ENCODE measurements at places on chromosomes 12 and 14.
A peak's percentile ranks its signal among the peaks of the same experiment; 100 is the strongest.

GRCh38 chr12:32501835-32502333, 102.5 kb downstream of the FGD4 start:
- DNase-seq: no peak

GRCh38 chr14:53683229-53683628, 273.4 kb downstream of the BMP4 start:
- DNase-seq: no peak

DNA sequence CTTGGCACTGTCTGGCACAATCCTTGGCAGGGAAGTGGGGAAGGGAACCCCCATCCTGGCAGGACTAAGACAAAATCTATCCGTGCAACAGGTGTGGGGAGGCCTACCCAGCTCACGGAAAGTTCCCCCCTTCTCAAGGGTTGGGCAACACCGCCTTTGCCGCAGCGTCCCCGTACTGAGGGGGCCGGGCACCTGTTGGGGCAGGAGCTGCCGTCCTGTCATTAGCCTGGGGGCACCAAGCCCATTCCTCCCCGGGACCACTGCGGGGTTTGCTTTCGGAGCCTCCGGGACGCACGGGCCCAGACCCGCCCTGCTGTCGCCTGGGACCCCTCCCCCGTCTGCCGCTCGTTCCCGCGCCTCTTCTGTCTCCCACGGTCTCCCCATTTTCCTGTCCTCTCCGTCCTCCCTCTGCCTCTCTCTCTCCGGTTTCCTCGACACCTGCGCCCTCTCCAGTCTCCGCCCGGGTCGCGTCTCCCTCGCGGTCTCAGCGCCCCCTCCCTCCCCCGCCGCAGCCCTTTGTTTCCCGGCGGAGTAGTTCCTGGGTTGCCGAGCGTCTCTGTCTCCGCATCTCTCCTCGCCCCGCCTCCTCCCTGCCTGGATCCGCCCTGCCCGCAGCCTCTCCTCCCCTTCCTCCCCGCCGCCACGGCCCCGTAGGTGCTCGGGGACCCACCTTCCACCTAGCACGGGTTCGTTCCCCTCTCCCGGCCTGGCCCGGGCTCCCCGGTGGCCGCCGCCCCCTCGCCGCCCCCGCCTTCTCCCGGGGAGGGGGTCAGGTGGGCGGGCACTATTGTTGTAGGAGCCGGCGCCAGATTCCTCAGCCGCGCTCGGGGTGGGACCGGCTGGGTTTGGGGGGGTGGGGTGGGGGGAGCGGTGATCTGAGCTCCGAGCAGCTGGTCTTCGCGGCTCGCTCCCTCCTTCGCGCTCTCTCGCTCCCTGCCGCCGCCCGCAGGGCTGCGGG, at the start of gene CACNB3:
CACNB3 (plus strand) TSS at position 624 of the 958 bp plus-strand sequence. CDS start 434 bp downstream, outside the sequence.
- DNase-seq: peak; percentile 64

DNA sequence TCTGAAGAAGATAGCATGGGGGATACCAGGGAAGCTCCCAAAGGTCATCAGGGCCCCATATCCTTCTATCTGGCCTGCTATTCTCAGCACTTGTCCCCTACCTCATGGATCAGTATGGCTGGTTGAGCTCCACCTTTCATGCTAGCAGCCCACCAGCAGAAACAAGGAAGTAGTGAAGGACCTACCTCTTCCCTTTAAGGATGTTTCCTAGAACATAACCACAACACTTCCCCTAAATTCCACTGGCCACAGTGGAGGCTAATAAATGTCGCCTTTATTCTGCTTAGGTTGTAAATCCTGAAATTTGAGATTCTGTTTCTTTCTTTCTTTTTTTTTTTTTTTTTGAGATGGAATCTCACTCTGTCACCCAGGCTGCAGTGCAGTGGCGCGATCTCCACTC, 128.6 kb upstream of the PARP11 start:
- DNase-seq: no peak

DNA sequence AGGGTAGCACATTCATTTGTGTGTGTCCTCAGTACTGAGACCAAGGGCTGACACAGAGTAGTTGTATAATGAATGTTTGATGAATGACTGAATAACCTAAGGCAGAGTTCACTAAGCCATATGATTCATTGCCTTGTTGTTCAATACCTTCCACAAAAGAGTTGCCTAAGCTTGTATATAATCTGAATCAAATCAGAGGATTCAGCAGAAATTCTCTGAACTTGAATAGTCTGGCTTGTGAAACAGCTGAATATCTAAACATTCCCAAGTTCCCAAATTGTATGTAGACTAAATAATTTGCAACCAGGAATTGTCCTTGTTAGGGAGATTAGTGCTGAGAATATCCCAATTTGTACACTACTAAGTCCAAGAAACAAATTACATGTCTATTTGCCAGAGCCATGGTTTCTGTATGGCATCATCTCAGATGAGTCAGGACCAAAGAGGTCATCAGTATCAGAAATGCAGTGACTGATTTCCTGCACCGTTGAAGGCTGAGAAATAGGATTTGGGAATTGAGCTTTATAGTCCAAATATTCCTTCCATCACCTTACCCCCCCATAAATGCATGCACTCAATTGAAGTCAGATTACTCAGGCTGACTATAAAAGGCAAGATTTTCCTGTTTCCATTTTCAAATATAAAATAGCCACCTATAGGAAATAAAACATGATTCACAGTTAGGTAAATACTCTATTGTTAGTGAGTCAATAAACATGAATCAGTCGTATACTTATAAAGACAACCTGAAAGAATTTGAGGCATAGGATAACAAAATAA, 168.7 kb downstream of the PHLDA1 start:
- DNase-seq: no peak

GRCh38 chr14:32020882-32021281, 56.2 kb upstream of the ARHGAP5 start:
- DNase-seq: no peak

- DNase-seq: peak; percentile 91
Observed at GRCh38 chr14:104926619-104927431, 2.1 kb downstream of the PLD4 start.

GRCh38 chr14:86652526-86652925, 1122.6 kb downstream of the FLRT2 start:
- no peak for DNase-seq

GRCh38 chr12:107736914-107737313, 24.0 kb downstream of the PRDM4 start:
- peak; percentile 41 for DNase-seq

DNA sequence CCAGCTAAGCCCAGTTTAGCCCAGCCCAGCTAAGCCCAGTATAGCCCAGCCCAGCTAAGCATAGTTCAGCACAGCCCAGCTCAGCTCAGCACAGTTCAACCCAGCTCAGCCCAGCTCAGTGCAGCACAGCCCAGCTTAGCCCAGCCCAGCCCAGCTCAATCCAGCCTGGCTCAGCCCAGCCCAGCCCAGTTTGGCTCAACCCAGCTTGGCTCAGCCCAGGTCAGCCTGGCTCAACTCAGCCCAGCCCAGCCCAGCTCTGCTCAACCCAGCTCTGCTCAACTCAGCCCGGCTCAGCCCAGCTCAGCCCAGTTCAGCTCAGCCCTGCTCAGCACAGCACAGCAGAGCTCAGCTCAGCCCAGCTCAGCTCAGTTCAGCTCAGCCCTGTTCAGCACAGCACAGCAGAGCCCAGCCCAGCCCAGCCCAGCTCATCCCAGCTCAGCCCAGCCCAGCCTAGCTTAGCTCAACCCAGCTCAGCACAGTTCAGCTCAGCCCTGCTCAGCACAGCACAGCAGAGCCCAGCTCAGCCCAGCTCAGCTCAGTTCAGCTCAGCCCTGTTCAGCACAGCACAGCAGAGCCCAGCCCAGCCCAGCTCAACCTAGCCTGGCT, 330.9 kb downstream of the TMEM121 start:
- DNase-seq: no peak

DNA sequence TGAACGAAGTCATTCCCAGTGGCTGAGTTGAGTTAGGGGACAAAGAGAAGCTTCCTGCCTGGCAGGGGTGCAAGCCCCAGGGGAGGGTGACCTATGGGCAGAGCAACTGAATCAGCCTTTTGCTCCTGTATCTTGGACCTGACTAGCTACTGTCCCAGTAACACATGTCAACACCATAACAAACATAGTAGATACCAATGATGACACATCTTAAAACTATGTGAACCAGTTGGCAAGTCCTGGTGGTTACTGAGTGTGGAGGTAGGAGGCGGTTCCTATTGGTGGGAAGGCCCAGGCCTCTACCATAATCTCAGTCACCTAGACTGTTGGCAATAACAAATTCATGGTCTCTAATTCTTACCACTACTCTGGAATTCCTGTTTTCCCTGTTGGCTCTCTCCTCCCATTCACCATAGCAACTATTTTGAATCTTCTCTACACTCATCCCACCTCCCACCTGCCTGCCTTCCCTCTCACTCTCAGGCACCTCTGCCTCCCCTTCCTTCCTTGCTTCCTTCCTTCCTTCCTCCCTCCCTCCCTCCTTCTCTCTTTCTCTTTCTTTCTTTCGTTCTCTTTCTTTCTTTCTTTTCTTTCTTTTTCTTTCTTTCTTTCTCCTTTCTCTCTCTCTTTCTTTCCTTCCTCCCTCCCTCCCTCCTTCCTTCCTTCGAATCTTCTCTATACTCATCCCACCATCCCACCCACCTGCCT, 8.1 kb upstream of the P2RX7 start:
- no peak for DNase-seq

- no peak for DNase-seq
Observed at GRCh38 chr12:51080136-51080535, 3.3 kb downstream of the CSRNP2 start.

GRCh38 chr12:22105542-22105941, 59.5 kb downstream of the CMAS start:
- DNase-seq: no peak

DNA sequence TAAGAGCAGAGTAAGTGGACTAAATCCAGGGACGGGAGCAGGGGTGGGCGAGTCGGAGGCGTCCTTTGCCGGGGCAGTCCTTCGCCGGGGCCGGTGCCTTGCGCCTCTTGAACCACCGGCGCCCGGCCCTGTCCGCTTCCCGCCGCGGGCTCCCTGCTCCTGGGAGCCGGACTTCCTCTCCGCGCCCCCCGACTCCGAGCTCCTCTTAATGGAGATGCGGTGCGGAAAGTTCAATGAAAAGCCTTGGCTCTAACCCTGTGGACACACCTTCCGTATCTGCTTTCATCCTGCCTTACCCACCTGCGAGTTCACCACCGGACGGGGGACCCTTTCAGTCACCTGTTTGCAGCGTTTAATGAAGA, 412 bp downstream of the FGFR1OP2 start:
- peak; percentile 10 for DNase-seq

DNA sequence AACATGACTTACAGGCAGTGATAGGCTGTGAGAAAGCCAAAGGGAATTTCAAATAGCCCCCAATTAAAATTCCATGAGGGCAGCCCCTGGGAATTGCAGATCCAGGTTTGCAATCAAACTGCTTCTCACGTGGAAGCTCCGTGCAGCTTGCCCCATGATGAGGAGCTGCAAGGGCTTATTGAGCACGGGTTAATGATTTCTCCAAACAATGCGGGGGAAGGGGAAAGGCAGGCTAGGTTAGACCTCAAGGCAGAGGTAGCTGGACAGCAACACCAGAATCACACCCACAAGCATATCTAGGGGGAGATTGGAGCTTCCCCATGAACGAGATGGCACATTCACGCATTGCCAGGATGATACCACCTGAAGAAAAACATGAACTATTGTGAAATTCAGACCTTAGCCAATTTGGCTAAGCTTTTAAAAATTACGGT, 5.0 kb upstream of the DUSP6 start:
- no peak for DNase-seq

GRCh38 chr14:67673451-67673850, 981 bp downstream of the VTI1B start:
- DNase-seq: no peak

- no peak for DNase-seq
Observed at GRCh38 chr14:38971258-38971921, 131.6 kb downstream of the SEC23A start.

- no peak for DNase-seq
Observed at GRCh38 chr12:116650062-116650461, 87.8 kb downstream of the SPRING1 start.

- no peak for DNase-seq
Observed at GRCh38 chr12:116918464-116918863, 7.7 kb downstream of the FBXW8 start.

- DNase-seq: no peak
Observed at GRCh38 chr12:107594995-107595394, 90.6 kb upstream of the PWP1 start.

- DNase-seq: no peak
Observed at GRCh38 chr12:5000204-5000603, 43.5 kb upstream of the KCNA5 start.

- DNase-seq: no peak
Observed at GRCh38 chr12:13247596-13247995, 51.1 kb downstream of the EMP1 start.

GRCh38 chr12:126108247-126108646, 1043.0 kb downstream of the AACS start:
- no peak for DNase-seq

DNA sequence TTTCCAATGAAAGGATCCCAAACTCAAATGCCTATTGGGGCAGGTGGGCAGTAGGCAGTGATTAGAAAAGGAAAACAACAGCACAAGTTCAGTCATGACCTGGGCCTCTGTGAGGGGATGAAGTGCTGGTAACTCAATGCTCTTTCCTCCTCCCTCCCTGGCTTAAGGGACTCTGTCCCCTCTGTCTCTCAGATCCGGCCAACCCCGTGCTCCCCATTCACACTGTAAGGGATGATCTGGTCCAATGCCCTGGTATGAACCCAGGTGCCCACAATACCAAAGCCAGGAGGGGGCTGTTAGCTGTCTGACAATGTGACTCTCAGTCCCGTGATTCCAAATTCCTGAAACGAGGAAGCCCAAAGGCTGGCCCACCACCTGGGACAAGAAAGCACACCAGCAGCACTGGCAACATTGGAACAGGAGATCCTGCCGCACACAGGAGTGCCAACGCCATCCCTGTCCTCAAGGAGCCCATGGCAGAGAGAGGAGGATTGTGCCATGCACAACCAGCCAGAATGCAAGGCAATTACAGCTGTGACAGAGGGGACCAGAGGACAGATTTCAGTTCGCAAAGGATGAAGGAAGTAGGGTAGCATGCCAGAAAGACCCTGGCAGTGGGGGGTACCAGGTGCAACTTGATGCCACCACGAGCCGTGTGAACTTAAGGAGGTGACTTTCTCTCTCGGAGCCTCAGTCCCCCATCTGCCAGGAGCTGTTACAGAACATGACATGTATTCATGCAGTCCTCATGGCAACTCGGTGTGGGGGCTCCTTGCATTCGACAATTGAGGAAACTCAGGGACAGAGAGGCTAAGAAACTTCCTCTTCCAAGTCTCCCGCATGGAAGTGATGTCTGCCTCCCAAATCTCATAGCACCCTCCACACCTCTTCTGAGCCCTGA, 37.6 kb downstream of the SERPINA3 start:
- no peak for DNase-seq

GRCh38 chr14:68718023-68718990, 74.6 kb downstream of the ZFP36L1 start:
- no peak for DNase-seq

- DNase-seq: no peak
Observed at GRCh38 chr14:99004112-99004511, 267.9 kb downstream of the BCL11B start.

GRCh38 chr14:69999261-69999674, 120.1 kb downstream of the SMOC1 start:
- DNase-seq: no peak

Measured in GM12892 (cell line).